HFFc6 (cell line): ENCODE measurements at places on chromosomes 7 and 10. TPM values are rescaled to one million over a fixed set of nuclear protein-coding genes. Genes with fewer than 3 reads are reported as not detected.

DNA sequence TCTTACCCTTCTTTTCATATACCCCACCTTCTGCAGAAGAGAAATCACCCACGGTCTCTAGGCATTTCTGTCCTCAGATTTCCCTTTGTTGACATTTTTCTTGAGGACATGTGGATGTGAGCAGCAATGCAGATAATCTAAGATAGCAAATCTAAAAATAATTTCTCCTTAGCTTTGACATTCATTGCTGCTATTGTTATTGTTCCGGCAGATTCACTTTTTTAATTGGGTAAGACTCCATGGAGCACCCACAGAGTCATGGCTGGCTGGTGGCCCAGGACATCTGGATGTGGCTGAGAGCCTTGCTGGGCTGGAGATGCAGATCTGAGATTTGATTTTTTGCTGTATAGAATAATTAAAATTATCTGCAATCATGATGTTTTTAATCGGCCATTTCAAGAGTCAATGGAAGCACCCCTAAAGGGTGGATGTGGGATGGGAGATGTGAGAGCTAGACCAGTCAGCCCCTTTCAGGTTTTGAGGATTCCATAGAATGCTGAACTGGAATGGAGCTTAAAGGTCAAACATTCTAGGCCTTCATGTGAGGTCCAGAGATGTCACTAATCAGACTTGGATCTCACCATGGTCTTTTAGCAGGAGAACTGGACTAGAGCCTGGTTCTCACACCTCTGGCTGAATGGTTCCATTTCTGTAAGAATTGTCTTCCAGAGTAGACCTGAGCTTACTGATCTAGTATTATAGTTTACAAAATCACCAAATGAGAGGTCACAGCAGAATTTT is 37.5 kb downstream of the TAS2R41 start:
- DNase-seq = no peak
- peaks cover 47% of the 10 kb centered on the region for H3K4me1 ChIP-seq
- no peak overlapping the region for H3K4me3 ChIP-seq
- H3K27ac ChIP-seq = no peak overlapping the region
- no peaks in the 10 kb centered on the region for H3K36me3 ChIP-seq

DNA sequence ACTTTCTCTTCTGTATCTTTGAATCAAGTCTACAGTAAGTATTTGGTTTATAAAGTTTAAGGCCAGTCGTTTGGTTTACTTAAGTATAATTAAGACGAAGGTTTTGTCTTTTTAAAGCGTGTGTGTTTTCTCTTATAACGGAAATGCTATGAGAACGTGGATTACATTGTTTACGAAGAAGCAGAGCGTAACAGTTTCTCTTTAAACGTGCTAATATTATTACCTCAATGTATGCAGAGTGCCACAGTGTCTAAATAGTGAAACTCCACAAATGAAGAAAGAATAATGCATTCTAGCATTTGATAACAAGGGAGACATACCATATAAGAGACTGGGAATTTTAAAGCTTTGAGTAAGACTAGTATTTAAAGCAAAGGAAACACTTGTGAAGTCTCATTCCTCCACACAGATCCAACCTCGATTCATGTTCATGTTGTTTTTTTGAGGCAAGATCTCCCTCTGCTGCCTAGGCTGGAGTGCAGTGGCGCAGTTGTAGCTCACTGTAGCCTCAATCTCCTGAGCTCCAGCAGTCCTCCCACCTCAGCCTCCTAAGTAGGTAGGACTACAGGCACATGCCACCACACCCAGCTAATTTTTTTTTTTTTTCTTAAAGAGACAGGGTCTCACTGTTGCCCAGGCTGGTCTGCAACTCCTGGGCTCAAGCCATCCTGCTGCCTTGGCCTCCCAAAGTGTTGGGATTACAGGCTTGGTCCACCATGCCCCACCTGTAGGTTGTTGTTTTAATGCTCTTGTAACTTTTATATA is 75.1 kb downstream of the ANKRD61 start:
- H3K27ac ChIP-seq = peak overlapping the region; percentile 80
- peaks cover 23% of the 10 kb centered on the region for H3K4me1 ChIP-seq
- peak overlapping the region; percentile 90 for H3K4me3 ChIP-seq

- peaks cover 34% of the 10 kb centered on the region for H3K4me1 ChIP-seq
- DNase-seq = no peak
- peak overlapping the region; percentile 20; the same call in 1 of the 2 replicates for H3K27ac ChIP-seq
- peaks cover 29% of the 10 kb centered on the region for H3K36me3 ChIP-seq
- H3K4me3 ChIP-seq = peak overlapping the region; percentile 33; the same call in 1 of the 2 replicates
These were observed 84.4 kb downstream of the LRRC4 start for GRCh38 chr7:127946847-127947246.

- no peak overlapping the region for H3K4me3 ChIP-seq
- DNase-seq = no peak
- H3K4me1 ChIP-seq = no peaks in the 10 kb centered on the region; the same call in 1 of the 2 replicates
These were observed 401.4 kb downstream of the TNS3 start for GRCh38 chr7:47180516-47180826.

DNA sequence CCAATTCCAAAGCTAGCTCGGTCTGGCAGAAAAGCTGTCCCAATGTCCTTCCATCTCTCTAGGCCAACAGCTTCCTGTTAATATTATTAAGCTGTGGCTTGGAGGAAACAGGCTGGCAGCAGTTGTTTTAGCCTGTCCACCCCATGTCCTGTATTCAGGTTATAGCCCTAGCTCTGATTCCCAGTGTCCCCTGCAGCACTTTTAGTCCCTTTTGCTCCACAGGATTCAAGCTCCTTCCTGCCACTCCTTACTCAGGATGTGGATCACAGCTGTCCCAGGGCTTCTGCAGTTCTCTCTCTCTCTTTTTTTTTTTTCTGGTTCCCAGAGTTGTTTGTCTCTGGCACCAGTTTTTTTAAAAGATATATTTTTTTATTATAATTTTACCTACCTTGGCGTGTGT is 85.2 kb downstream of the PPP1R17 start:
- peaks cover 8% of the 10 kb centered on the region for H3K4me1 ChIP-seq
- H3K36me3 ChIP-seq = no peaks in the 10 kb centered on the region
- DNase-seq = no peak
- H3K27ac ChIP-seq = no peak overlapping the region
- no peaks in the 10 kb centered on the region; the same call in 1 of the 2 replicates for H3K27me3 ChIP-seq

ZCWPW1 gene
- total RNA-seq = 1.5 to 1.7 TPM (median 1.7 TPM) in 3 replicates
